ENCODE measurements at places on chromosomes 6 and 20.

- DNase-seq, result no peak
Measured at GRCh38 chr6:81331526-81331925, 421.0 kb downstream of the TENT5A start.

DNA sequence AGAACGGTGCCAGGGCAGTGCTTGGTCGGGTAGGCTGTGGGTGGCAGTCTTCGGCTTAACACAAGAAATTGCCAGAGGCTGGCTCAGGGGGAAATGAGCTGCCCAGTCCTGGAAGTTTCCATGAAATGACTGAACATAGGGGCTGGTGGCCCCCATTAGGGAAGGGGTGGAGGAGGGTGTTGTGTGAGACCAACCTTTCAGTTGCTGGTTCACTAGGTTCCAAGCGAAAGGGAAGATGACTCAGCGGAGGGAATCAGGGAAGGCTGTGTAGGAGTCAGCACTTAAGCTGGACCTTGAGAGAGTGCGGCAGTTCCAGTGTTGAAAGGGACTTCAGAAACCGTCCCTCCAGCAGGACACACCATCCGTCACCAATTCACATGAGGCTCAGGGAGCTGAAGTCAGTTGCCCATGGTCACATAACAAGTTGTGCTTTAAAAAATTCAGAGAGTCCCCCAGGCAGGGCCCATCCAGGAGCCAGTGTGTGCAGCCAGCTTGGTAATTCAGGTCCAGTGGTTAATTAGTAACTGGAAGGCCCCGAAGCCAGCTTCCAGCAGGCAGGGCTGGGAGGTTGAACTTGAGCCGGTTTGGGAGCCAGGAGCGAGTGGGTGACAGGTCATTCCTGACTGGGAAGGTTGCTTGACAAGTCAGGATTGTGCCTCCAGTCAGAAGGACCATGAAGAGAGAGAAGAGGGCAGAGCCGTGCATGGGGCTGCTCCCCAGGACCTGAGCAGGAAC is at the start of gene SGK2:
SGK2 (plus strand) TSS at position 616 of the 735 bp plus-strand sequence. CDS start 7,469 bp downstream, outside the sequence.
- peak; percentile 95 for DNase-seq

GRCh38 chr20:12067686-12068085 is 150.0 kb downstream of the BTBD3 start:
- DNase-seq, result no peak

DNA sequence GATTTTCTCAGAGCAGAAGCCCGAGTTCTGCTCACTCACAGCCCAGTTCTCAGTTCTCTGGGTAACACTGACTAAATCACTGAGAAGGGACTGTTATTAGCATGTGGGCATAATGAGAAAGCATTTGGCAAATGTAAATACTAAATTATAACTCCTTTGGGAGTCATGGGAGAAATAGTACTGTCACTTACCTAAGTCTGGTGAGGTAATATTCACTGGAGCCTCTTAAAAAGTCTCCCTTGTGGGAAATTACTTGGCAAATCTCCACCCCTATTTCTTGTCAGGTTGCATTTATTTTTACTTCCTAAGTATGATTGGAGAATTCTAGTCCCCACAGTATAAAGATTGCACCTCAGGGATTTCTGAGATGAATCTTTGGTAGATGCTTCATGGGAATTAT is 254.3 kb downstream of the SLC35F1 start:
- DNase-seq, result no peak

DNA sequence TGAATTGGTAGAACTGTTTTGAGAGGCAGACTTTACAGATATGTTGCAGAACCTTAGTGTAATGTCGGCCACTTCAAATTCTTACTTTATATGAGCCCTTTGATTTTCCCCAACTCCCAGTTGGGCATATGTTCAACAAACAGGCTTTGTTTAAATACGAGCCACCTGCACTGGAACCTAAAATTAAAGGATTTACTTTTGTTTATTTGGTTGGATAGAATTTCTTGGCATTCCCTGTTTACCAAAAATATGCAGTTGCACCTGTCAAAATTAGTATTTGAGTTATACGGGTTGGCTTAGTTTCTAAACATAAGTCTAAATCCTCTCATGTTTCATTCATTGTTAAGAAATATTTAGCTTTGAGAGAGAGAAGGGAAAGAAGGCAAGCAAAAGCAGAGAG is 2.4 kb upstream of the GLYATL3 start:
- DNase-seq, result no peak

- peak; percentile 93 for DNase-seq
Measured at GRCh38 chr20:50744143-50744792, 12.9 kb downstream of the PARD6B start.

- DNase-seq, result peak; percentile 55
Measured at GRCh38 chr6:7911345-7911725, 747 bp upstream of the TXNDC5 start.

DNA sequence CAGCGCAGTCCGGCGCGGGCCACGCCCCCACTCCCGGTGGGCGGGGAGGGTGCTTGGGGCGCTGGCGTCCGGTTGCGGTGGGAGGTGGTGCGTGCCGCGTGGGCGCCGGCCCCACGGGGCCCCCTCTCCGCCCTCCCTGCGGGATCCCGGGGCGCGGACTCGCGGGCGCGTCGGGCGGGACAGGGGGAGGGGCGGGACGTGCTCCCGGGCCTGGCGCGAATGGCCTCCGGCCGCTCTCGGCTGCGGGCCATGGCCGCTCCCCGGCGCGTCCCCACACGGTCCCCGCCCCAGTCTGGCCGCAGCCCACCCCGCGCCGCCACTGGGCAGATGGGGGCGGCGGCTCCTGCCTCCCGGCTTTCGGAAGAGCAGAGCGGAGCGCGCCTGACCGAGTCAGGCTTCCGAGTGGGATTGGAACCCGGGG is 771 bp upstream of the PPP1R3G start:
- peak; percentile 72 for DNase-seq

All from small intestine (tissue), 16 donors.